ENCODE measurements at places on chromosomes 2 and 18.
A peak's percentile ranks its signal among the peaks of the same experiment; 100 is the strongest.

DNA sequence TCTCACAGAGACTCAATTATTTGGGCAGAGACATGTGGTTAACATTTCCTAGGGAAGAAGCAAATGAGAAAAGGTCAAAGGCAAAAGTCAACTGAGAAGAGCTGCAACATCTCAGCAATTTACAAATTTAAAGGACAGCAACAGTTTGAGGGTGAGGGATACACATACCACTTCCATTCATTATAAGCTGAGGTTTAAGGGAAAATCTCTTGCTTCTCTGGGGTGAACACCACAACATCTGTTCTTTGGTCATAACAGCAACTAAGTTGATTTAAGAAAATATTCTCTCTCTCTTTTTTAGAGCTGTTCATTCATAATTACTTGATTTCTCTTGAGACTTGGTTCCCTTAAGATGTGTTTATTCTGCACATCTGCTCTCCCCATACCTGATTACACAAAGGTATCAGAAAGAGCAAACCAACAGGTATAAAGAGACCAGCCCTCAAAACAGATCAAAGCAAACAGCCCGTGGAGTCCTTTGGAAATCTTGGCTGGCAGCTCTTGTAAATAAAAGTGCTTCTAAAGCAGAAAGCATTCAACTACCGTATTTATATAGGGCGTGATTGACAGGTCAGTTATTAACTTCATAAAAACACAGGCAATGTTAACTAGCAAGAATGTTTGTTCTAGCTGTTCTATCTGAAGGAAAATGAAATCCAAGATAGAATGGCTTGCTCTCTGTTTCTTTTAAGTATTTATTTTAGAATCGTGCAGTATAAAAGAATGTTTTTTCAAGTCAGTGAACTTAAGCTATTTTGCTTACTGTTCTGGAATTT is 132.8 kb downstream of the THADA start:
- peak; percentile 64 for DNase-seq

DNA sequence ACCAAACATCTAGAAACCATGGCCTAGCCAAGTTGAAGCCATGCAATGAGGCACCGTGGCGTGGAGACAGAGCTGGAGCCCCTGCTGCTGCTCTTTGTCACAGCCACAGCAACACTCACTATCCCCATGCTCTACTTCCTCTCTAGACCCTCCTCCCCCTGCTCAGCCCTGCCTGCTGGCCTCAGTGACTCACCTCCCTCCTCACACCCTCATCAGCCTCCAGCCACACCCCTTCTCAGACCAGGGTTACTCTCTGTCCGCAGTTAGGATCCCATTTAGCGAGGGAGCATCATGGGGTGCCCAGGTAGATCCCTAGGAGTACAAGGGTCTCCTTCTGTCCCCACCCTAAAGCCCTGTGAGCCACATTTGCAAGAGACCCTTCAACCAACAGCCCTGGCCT is 25.4 kb upstream of the SOX11 start:
- no peak for DNase-seq

- no peak for DNase-seq
These were observed 33.3 kb downstream of the KIAA1328 start for GRCh38 chr18:36862182-36862581.

GRCh38 chr2:117977696-117978095 is 36.2 kb downstream of the CCDC93 start:
- DNase-seq, result no peak

- DNase-seq, result no peak
These were observed 24.2 kb upstream of the UGT1A8 start for GRCh38 chr2:233593201-233593600.

- DNase-seq, result no peak
These were observed 145.7 kb upstream of the GLI2 start for GRCh38 chr2:120589771-120590608.

DNA sequence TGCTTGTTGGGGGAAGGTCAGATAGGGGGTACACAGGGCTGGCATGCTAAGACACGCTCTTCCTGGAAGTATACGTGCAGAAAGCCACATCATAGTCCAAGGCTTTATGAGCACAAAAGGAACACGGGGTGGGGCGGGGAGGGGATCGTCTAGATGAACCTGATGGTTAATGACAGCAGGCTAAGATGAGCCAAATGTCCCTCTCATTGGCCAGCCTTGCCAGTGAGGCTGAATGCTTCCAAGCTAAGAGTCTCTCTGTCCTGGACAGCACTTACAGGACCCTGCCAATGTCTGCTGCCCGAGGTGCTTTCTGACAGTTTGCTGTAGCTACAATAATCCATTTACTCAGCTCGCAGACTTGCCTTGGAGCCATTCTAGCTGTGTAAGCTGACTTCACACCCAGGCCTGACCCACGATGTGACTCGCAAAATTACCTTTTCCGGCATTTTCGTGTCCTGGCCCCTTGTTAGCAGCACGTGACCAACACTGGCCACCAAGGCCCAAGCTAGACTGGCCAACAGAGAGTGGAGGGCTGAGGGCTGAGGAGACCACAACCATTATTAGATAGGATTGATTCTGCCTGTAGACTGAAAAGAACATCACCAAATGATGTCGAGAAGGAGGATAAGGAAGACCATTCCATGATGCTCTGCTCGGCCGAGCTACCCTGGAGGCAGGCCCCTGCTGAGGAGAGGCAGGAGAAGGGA is 84.2 kb downstream of the MALT1 start:
- no peak for DNase-seq

- no peak for DNase-seq
These were observed 27.5 kb downstream of the CNRIP1 start for GRCh38 chr2:68292108-68292710.

GRCh38 chr18:25164211-25164847 is 187.6 kb downstream of the ZNF521 start:
- no peak for DNase-seq
